ENCODE measurements at places on chromosomes 6 and 20.

GRCh38 chr20:53150532-53150931 lies 178.4 kb downstream of the TSHZ2 start:
- DNase-seq = no peak

DNA sequence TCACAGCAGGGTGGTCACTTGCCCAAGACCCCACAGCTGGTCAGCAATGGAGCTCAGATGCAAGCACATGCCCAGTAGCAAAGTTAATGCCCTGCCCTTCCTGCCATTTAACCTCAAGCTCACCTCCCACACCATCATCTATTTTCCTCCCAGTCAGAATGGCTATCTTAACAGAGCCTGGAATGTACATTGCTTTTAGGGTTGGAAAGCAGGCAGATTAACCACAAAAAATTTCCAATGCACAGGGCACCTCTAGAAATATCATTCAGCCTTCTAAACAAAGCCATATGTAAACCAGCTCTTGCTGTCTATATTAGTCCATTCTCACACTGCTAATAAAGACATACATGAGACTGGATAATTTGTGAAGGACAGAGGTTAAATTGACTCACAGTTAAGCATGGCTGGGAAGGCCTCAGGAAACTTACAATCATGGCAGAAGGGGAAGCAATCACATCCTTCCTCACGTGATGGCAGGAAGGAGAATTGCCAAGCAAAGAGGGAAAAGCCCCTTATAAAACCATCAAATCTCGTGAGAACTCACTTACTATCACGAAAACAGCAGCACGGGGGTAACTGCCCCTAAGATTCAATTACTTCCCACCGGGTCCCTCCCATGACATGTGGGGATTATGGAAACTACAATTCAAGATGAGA lies 106.9 kb downstream of the FYN start:
- DNase-seq = no peak

DNA sequence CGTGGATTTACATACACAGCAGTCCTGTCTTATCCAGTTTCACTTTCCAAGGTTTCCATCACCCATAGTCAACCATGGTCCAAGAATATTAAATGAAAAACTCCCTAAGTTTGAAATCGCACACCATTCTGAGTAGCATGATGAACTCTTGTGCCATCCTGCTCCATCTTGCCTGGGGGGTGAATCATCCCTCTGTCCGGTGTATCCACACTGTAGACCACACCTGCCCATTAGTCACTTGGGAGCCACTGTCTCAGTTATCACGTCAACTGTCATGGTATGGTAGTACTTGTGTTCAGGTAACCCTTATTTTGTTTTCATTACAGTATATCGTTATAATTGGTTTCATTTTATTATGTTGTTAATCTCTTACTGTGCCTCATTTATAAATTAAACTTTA lies 38.5 kb downstream of the PTGIS start:
- DNase-seq = no peak

GRCh38 chr6:99446076-99446475 lies 21.0 kb upstream of the PNISR start:
- DNase-seq = no peak

DNA sequence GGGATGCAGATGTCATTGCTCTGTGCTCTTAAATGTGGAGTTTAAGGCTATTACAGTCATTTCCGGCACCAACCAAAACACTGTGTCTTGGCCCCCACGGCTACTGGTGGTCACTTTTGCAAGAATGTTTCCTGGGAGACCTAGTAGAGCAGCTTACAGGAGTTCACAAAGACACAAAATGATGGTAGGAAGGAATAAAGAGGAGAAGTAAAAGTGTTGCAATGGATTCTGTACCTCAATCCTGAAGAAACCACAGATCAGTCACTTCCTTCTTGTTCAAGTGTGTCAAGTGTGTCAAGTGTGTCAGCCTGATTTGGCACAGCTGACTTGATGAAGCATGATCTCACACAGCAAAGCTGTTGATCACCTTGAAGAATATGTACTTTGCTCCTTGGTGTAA lies 344.0 kb downstream of the PLCB1 start:
- no peak for DNase-seq

- no peak for DNase-seq
Observed at GRCh38 chr20:37895166-37895565, 7.8 kb upstream of the VSTM2L start.

GRCh38 chr6:156123731-156124130 lies 653.4 kb upstream of the ARID1B start:
- DNase-seq = no peak

DNA sequence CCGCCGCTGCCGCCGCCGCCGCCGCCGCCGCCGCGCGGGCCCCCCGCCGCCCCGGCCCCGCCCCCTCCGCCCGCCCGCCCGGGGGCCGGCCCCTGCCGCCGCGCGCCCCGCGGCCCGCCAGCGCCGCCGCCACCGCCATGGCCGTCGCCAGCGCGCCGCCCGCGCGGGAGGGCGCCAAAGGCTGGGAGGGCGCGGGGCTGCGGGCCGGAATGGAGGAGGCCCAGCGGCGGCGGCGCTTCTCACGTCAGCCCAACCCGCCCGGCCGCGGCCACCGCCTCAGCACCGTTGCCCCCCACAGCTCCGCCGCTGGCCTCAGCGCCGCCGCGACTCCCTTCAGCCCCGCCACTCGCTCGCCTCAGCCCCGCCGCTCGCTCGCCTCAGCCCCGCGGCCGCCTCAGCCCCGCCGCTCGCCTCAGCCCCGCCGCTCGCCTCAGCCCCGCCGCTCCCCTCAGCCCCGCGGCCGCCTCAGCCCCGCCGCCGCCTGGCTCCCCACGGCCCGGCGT lies 258 bp downstream of the PHF10 start:
- peak; percentile 49 for DNase-seq

- peak; percentile 47 for DNase-seq
Observed at GRCh38 chr6:7201732-7202541, 94.2 kb downstream of the RREB1 start.

DNA sequence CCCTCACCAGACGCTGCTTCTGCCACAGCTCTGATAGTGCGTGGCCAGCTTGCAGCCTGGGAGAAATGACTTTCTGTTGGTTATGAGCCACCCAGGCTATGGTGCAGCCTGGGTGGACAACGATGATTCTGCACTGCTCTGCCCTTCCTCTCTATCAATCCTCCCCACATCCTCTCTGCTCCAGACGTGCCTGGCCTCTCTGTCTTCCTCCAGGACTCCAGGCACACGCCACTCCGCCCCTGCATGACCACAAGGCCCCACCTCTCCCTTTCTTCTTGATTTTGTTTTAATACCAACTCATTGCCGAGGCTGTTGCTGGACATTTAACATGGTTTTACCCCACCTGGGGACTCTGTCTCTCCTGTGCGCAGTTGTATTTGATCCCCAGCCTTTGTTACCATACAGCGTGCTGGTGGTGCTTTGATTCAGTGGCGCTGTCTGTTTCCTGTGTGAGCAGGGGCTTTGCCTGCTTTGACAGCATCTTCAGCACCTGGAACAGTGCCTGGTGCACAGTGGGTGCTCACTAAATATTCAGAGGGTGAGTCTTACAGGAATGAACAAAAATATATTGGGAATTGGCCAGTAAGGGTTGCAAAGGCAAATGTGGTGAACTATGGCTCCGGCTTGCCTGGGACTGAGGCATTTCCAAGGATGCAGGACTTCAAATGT lies 280.9 kb downstream of the CDH26 start:
- DNase-seq = no peak

- DNase-seq = no peak
Observed at GRCh38 chr6:163741743-163742363, 327.3 kb downstream of the QKI start.

- DNase-seq = no peak
Observed at GRCh38 chr6:164148788-164149187, 734.3 kb downstream of the QKI start.

DNA sequence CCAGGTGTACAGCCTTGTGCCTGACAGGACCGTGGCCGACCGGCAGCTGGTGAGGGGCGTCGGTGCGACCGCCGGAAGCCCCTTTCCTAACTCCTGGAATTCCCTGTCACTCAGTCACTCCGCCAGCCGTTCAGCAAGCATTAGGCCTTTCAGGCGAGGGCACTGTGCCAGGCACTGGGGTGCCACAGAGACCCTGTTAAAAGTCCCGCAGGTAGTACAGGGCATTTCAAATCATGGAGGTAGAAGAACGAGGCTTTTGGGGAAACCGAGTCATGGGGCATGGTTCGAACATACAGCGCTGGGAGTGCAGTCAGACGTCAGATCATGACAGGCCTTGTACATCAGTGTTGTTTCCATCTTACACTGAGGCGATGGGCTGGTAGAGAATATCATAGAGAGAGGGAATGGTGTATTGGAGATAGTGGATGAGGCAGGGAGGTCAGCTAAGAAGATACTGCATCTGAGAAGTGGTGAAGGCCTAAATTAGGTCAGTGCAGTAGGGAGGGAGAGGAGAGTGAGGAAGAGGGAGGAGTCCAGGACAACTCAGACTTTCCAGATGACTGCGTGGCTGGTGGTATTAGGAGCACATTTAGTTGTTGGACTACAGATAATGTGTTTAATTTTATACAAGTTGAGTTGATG lies 892 bp upstream of the DXO start:
- DNase-seq = peak; percentile 30

- no peak for DNase-seq
Observed at GRCh38 chr6:30543821-30544220, 12.5 kb downstream of the GNL1 start.

GRCh38 chr20:63855363-63856097 lies 5.8 kb upstream of the ABHD16B start:
- no peak for DNase-seq

DNA sequence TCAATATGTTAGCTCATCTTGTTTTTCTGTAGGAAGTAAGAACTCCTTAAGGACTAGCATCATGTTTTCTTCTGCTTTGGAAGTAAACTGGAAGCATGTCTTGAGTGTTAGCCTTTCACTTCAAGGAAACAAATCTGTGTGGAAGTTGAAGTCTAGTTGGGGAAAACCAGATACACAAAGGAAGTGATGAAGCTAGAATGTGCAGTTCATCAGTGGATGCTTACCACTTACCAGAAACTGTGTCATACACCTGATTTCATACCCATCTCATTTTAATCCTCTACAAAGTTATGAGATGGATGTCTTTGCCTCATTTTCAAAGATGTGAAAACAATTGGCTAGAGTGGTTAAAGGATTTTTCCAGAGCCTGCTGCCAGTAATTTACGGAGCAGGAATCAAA lies 75.8 kb downstream of the TMEM170B start:
- DNase-seq = no peak

DNA sequence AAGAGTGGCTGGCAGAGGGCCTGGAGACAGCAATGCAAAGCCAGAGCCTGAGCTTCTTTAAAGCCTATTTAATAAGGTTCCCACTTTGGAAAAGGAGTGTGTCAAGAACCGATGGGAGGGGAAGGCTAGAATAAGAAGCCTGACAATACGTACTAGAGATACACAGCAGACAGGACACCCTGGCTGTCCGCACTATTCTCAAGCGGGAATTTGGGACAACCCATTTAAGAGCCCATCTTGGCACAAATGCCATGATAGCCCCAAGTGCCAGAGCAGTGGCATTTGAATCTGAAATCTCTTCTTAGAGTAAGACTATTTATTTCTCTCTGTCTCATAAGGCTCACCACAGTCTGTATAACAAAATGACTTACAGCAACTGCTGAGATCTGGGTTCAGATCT lies 3.1 kb downstream of the GMDS start:
- DNase-seq = no peak

DNA sequence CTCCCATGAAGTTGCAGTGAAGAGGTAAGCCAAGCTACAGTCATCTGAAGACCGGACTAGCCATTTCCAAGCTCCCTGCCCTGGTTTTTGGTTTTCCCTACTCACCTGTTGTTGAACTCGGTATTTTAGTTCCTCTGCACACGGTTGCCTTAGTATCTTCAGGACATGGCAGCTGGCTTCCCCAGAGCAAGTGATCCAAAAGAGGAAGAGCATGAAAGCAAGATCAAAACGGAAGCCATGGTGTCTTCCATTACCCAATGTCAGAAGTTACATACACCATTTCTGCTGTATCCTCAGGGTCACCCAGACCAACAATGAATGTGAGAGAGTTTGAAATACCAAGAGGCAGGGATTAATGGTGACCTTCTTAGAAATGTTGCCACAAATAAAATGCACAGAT lies 276.6 kb upstream of the CNR1 start:
- no peak for DNase-seq

- DNase-seq = no peak
Observed at GRCh38 chr6:14440940-14441781, 323.6 kb downstream of the CD83 start.

DNA sequence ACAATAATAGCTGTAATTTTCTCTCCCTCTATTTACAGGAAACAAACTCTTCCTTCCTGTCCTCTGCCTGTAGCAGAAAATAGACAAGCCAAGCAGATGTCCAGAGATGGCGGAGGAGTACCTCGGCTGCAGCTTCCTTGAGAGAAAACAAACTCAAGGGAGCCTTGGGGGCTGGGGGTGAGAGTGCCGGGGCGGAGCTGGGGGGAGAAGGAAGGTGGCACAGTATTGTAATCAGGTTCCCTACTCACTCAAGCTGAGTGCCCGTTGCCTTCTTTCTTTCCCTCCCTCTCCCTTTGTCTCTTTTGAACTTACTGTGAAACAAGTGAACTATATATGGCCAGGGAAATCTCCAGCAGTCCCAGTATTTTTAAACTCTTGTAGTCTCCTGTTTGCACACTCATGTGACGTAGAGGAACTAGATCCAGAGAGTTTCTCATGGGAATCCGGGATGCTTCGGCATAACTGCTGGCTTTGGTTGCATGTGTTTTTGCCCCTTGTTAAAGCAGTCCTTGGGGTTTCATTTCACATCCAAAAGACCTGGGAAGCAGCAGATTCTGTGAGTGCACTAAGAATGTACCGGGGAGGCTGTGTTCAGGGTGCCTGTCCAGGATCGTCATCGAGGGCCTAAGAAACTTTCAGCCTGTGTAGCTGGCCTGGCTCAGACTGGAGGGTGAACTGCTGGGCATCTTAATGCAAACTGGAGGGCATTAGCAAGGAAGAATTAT lies 44.6 kb upstream of the HDDC2 start:
- DNase-seq = no peak

DNA sequence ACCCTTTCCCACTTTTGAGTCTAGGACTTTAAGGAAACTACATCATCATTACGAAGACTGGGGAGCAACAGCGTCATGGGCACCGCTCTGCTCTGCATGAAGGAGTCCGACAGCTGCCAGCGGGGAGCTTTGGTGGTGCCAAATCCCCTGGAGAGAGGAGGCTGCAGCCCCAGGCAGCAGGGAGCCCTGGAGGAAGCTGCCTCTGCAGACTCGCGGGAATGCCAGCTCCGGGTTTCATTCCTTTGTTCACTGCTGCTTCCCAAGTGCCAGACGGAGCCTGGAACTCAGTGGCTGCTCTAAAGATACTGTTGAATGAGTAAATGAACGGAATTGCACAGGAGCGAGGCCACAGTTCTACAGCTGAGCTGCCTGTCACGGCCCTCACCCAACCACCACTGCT lies 196.5 kb upstream of the THBS2 start:
- no peak for DNase-seq

- DNase-seq = no peak
Observed at GRCh38 chr6:3540253-3540820, 83.5 kb upstream of the SLC22A23 start.

- DNase-seq = no peak
Observed at GRCh38 chr20:59157064-59157463, 6.6 kb upstream of the ZNF831 start.

GRCh38 chr20:50528804-50529351 lies 18.7 kb downstream of the PTPN1 start:
- DNase-seq = no peak

- no peak for DNase-seq
Observed at GRCh38 chr6:140036196-140036595, 661.7 kb upstream of the CITED2 start.

Measured in stimulated activated CD4-positive, alpha-beta T cell treated with anti-CD3 and anti-CD28 coated beads, Interleukin-15, amount 100 ng/mL, for 24 hours (primary cell).